Cardiac muscle cell (in vitro differentiated cells and primary cell): ENCODE measurements at places on chromosomes 1 and 21.

DNA sequence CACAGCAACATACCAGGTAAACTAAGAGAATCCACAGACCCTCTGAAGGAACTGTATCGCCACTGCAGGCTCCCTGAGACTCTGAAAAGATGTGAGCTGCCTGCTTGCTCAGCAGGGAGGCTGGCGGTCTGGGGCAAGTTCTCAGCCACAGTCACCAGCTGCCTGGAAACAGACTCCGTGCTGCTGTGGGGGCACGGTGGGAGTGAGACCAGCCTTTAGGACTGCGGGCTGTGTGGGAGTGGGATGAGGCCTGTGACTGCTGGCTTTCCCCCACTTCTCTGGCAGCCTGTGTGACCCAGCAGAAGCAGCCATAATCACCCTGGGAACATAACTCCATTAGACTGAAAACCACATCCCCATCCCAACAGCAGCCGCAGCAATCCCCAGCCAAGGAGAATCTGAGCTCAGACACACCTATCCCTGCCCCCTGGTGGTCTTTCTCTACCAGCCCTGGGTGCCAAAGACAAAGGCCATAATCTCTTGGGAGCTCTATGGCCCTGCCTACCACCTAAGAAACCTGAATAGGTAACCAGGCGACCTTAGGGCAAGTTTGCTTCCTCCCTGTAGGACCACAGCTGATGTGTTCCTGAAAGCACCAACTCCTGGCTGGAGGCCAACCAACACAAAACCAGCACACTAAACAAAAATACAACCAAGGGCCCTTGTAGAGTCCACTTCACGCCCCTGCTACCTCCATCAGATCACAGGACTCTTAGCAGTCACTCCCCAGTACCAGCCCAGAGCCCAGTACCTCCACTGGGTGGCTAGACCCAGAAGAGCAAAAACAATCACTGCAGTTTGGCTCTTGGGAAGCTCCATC lies 151.5 kb downstream of the SMYD3 start:
- DNase-seq: no peak

DNA sequence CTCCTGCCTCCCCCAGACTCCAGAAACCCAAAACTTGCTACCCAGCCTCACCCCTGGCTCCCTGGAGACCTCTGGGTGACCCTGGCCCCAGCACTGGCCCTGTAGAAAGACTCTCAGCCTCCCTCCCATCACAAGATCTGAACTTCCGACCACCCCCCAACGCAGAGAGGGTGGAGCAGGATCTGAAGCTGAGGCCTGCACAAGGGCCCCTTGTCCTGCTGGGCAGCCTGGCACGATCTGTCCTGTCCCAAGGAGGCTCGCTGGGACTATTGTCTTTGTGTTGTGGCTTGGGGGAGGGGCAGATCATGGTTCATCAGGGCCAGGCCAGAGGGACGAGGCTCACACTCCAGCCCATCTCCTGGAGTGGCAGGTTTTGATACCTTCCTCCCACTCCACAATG lies 20.0 kb downstream of the PHLDA3 start:
- DNase-seq: no peak

GRCh38 chr1:209040351-209040750 lies 543.2 kb upstream of the CAMK1G start:
- DNase-seq: no peak

DNA sequence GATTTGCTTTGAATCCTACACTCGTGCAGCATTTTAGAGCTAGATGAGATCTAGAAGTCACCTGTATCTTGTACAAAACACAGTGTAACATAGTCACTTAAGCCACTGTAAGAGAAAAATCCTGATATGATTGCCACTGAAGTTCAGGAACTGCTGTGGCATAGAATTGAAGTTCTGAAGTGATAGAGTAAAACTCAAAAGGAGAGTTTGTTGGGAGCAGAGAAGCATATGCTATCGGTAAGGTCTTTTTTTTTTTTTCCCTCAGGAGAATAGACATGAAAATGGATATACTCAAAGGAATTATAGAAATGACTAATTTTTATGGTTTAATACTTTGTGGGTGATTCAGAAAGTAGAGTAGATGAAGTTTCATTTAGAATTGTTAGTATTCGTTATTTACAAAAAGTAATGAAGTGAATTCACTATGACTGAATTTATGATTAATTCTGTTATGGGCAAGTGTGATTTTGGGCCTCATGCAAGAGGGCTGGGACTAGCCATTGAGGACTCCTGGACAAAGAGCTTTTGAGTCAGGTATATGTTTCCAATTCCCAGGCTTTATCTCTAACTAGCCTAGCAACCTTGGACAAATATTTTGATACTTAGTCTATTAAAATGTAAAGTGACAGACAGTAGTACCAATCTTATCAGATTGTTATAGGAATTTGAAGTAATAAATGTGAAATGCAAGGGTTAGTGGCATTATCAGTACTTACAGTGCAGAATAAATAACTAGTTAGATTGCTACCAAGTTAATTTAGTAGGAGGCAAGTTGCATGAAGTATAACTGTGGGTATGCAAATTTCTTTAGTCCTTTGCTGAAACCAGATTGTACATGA lies 3.1 kb downstream of the KCTD3 start:
- DNase-seq: peak; percentile 20

DNA sequence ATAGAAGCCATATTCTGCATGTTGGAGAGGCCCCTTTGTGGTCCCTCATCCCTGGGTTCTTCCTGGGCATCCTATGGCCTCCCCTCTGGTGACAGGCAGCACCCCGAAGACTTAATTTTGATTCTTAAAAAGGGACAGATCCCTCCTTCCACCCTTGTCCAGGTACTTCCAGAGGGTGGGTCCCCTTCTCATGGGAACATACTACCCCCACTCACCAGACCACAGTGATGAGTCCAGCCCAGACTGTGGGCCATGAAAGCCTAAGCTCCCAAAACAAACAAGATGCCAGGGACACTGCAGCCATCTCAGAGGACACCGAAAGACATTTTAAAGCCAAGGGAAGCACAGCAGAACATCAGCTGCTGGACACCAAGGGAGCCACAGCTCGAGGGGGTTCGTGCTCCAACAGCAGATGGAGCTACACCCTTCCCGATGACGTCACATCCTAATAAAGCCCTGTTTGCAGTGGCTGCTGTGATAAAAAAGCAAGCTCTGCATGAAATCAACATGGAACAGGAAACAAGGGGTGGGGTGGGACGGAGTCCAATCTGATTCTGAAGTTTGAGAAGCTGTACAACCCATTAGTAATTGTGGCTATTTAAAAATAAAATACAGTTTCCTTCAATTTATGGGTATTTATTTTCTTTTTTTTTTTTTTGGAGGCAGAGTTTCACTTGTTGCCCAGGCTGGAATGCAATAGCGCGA lies 32.4 kb downstream of the GNB1 start:
- peak; percentile 96 for DNase-seq

DNA sequence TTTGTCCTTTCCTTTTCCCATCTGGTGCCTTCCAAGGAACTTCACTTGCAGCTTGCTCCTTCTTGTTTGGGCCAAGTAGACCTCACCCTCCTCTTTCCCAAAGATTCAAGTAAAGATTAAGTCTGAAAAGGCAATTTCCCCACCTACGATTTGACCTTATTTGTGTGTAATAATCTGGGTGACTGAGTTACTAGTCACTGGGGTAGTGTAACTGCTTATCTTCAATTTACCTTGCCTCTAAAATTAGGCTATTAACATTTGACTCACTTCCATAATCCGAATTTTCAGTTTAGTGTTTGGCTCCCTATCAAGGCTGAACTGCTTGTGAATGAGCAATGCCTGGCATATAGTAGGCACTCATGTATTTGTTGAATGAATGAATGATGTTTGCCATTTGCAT lies 59.6 kb downstream of the PLA2G4A start:
- no peak for DNase-seq

DNA sequence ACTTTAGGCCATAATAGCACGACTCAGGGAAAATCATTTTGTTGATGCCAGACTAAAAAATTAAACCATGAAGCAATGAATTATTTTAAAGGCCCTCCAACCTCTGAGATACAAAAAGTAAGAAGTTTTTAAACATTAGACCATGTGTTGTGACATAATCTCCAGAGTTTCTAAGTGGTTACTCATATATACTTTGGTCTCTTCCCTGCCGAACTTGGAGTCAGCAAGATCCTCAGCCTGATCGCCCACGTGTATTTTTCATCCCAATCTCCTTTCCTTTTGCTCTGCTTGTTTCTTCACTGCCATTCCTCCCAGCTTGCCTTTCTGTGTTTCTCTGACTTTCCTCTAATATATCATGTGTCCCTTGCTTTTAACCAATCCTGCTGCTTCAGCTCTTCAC lies 3.8 kb downstream of the ARV1 start:
- no peak for DNase-seq

GRCh38 chr1:81880781-81881180 lies 80.0 kb downstream of the ADGRL2 start:
- no peak for DNase-seq

GRCh38 chr1:222339376-222339947 lies 208.4 kb downstream of the HHIPL2 start:
- DNase-seq: no peak

GRCh38 chr1:240608707-240609106 lies 3.2 kb downstream of the GREM2 start:
- no peak for DNase-seq

GRCh38 chr1:199720496-199720895 lies 307.0 kb upstream of the NR5A2 start:
- DNase-seq: no peak

DNA sequence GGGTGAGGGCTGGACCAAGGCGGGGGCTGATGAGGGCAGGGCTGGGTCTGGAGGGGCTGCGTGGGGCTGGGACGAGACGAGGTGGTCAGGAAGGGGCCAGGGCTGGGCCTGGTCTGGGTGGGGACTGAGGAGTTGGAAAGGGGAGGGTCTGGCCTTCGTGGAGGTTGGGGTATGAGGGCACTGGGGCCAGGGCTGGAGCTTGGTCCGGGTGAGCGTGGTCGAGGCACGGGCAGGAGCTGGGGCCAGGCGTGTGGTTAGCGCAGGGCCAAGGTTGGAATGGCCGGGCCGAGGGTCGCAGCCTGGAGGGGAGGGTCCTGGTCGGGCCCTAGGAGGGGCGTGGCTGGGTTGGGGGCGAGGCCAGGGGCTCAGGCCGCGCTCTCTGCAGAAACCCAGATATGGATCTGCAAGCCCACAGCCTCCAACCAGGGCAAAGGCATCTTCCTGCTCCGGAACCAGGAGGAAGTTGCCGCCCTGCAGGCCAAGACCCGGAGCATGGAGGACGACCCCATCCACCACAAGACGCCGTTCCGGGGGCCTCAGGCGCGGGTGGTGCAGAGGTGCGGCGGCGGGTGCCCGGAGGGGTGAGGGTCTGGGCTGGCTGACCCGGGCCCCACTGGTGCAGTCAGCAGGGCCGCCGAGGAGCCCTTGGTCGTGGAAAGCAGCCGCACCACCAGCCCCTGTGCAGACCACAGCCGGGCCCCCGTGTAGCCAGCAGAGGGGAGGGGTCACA lies 9.0 kb downstream of the TTLL10 start:
- no peak for DNase-seq

DNA sequence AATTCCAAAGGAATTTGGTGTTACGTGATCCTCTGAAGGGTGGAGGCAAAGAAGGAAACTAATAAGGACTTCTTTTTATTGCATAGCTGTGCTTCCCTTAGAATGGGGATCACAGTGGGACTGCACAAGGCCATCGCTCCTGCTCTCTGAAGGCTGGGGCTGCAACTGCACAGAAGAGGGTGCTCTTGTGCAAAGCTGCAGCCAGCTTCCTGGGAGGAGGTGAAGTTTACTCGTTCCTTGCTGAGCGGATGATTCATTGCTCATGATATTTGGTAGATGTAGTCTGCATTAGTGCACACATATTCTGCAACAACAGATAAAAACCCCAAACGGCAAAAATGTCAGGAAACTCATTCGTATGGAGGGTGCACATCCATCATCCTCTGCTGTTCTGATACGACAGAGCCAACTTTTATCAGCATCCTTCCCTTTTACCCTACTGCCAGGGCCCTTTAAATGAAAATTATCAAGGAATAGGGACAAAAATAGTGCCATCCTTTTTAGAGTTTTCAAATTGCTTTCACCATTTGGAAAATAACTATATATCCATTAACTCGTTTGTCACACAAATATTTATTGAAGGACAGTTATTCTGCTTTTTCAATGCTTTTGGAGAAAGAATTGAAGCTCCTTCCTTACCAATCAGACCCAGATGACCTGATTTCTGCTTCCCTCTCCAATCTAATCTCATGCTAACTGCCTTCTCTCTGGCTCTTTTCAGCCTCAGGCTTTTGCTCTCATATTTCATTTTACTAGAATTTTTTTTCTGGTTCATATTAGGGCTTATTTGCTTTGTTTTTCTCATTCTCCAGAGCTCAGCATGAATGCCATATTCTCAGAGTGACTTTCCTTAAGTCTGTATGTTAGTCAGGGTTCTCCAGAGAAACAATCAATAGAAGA lies 263.6 kb downstream of the DUSP10 start:
- peak; percentile 86 for DNase-seq
